Ureter (tissue), 1 donor: ENCODE measurements at places on chromosomes 5 and 9. TPM values are rescaled to one million over a fixed set of nuclear protein-coding genes. Genes with fewer than 3 reads are reported as not detected.

MCIDAS gene
- 2.7 TPM for total RNA-seq

DIPK1B gene
- 6.6 TPM for total RNA-seq

CAMK4 gene
- 3.0 TPM for total RNA-seq

SKIC3 gene
- total RNA-seq: 83.6 TPM

FYB1 gene
- 17.9 TPM for total RNA-seq

SLC46A2 gene
- 4.2 TPM for total RNA-seq

SUSD3 gene
- total RNA-seq: 3.0 TPM

PTGS1 gene
- 12.5 TPM for total RNA-seq

MBLAC2 gene
- 7.8 TPM for total RNA-seq

UQCRQ gene
- 558 TPM for total RNA-seq
